ENCODE measurements at places on chromosomes 16 and 17.

DNA sequence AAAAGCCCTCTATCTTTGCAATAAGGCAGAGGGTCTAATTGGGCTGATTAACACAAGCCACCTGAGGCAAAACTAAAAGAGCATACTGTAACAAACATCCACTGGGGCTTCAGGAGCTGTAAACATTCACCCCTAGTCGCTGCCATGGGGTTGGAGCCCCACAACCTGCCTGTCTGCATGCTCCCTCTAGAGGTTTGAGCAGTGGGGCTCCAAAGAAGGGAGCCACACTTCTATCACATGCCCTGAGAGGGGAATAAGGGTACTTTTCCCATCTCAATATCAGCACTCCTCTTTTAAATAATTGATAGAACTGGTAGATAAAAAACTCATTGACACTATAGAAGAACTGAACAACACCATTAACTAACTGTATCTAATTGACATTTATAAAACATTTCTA is 130.1 kb upstream of the COX10 start:
- H3K27ac ChIP-seq, result no peak overlapping the region
- H3K27me3 ChIP-seq, result no peaks in the 10 kb centered on the region
- no peak for DNase-seq
- H3K4me1 ChIP-seq, result no peaks in the 10 kb centered on the region
- H3K36me3 ChIP-seq, result peaks cover 10% of the 10 kb centered on the region

DNA sequence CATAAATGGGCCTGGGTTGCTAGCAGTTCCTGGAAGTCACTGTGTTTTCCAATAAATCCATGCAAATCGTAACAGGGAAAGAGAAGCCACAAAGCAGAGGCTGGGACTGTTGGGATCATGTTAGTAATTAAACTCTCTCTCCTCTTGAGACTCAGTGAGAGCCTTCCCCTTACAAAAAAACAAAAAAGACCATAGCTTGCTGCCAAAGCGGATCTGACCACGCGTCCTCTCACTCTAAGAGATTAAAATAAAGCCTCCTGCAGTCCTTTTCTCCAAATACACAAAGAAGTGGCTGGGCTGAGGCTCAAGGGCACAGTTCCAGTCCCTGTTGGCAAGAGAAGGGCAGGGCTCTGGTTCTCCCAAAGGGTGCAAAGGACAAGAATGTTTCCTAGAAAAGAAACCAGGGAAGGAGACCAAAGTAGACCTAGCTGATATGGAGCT is 38.5 kb downstream of the PIGL start:
- no peak for DNase-seq
- peaks cover 4% of the 10 kb centered on the region for H3K36me3 ChIP-seq
- no peaks in the 10 kb centered on the region for H3K27me3 ChIP-seq
- H3K27ac ChIP-seq, result no peak overlapping the region
- no peak overlapping the region for H3K4me3 ChIP-seq
- peaks cover 11% of the 10 kb centered on the region for H3K4me1 ChIP-seq

DNA sequence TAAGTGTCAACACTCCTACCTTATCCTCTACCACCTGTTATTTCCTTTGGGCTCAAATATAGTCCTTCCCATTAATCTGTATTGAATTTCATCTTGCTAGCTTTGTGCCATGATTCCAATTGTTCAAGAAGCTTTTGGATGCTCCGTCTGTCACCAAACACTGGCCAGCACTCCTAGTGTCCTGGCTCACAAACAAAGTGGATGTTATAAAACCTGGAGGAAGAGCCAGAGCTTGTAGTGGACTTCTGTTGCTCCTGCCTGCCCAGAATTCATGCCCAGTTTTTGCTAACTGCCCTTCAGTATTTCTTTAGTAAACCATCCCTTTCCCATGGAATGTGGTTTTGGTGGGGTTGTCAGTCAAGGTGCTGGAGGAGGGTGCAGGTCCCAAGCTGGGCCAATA is 77.2 kb upstream of the HS3ST2 start:
- no peak for DNase-seq
- H3K27ac ChIP-seq, result no peak overlapping the region
- no peaks in the 10 kb centered on the region for H3K4me1 ChIP-seq
- peaks cover 14% of the 10 kb centered on the region for H3K27me3 ChIP-seq
- H3K36me3 ChIP-seq, result no peaks in the 10 kb centered on the region
- H3K4me3 ChIP-seq, result no peak overlapping the region

DNA sequence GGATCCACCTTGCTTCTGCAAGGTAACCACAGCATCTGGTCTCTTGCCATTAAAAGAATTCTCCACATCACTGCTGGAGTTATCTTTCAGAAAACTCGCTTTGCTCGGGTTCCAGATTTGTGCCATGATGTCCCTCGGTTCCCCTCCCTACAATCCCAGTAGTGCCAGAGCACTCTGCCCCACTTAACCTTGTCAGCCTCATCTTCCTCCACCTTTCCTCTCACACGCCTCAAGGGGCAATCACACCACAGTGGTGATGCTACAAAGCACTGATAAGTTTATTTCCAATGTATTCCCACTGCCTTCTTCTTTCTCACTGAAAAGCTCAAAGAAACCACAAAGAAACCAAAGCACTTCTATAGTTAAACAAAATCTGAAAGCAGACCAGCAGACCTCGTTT is 11.4 kb upstream of the CDRT4 start:
- H3K27ac ChIP-seq, result no peak overlapping the region
- H3K27me3 ChIP-seq, result no peaks in the 10 kb centered on the region
- peaks cover 3% of the 10 kb centered on the region for H3K36me3 ChIP-seq
- H3K4me1 ChIP-seq, result no peaks in the 10 kb centered on the region
- DNase-seq, result no peak

DNA sequence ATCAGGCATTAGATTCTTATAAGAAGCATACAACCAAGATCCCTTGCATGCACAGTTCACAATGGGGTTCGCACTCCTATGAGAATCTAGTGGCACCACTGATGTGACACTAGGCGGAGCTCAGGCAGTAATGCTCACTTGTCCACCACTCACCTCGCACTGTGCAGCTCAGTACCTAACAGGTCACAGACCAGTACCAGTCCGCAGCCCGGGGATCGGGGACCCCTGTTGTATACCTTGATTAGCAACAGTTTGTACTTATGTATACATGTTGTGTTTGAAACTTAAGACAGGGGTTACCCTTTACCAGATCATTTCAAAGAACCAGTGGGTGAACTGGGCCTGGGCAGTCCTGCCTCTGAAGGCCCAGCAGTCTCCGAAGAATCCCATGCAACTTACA is 103.7 kb downstream of the PMP22 start:
- H3K36me3 ChIP-seq, result no peaks in the 10 kb centered on the region
- H3K4me1 ChIP-seq, result no peaks in the 10 kb centered on the region
- no peak overlapping the region for H3K27ac ChIP-seq
- DNase-seq, result no peak

DNA sequence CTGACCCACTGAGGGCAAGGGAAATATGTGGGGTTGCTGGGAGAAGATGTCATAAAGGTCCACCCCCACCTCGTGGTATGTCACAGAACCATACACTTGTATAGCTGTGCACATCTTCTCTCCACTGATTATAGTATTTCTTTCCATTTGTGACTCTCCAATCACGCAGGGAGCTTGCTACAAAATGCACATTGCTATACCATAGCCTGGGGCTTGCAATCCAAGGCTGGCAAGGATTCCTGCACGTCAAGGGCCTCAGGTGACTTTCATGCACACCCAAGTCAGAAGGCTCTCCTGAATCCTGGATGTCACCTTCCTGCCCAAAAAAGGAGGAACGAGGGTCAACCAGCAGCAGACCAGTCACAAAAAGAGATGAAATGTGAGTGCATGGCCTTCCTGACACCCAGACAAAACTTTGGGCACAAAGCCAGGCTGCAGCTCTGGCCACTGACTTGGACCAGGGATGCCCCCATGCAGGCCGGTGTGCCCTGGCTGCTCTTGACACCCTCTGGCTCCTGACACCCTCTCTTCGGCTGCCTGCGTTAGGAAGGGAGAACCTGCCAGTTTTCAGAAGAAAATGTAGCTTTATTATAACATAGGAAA is 12.1 kb downstream of the TBC1D26 start:
- no peaks in the 10 kb centered on the region for H3K36me3 ChIP-seq
- DNase-seq, result no peak
- peaks cover 4% of the 10 kb centered on the region for H3K27me3 ChIP-seq
- H3K4me3 ChIP-seq, result no peak overlapping the region
- no peaks in the 10 kb centered on the region for H3K4me1 ChIP-seq

GRCh38 chr17:8477715-8478441 is 42.2 kb downstream of the NDEL1 start:
- H3K4me1 ChIP-seq, result no peaks in the 10 kb centered on the region
- peaks cover 55% of the 10 kb centered on the region for H3K36me3 ChIP-seq
- no peak overlapping the region for H3K27ac ChIP-seq
- no peak overlapping the region for H3K4me3 ChIP-seq
- DNase-seq, result no peak

DNA sequence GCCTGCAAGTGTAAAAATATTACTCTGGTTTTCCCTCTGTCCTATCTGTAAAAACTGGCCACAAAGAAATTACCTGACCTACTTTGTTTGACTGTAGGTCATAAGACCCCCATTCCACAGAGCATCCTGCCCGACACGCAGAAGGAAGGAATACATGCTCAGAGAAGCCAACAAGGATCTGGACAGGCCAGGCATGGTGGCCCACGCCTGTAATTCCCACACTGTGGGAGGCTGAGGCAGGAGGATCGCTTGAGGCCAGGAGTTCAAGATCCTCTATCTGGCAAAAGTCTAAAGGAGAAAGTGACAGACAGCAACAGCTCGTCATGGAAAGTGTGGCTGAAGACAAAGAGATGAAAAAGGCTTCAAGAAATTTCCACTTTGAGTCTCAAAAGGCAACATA is 78.2 kb upstream of the RNU2-1 start:
- H3K4me1 ChIP-seq, result peaks cover 9% of the 10 kb centered on the region
- H3K4me3 ChIP-seq, result no peak overlapping the region
- H3K27me3 ChIP-seq, result no peaks in the 10 kb centered on the region
- no peak for DNase-seq

GRCh38 chr16:64352246-64352645 is 769.6 kb downstream of the CDH11 start:
- no peak overlapping the region for H3K27ac ChIP-seq
- H3K4me3 ChIP-seq, result no peak overlapping the region
- H3K36me3 ChIP-seq, result no peaks in the 10 kb centered on the region
- DNase-seq, result no peak

- H3K27me3 ChIP-seq, result no peaks in the 10 kb centered on the region
- H3K36me3 ChIP-seq, result peaks cover 3% of the 10 kb centered on the region
- DNase-seq, result peak; percentile 62
Measured at GRCh38 chr17:80663781-80664206, 119.2 kb downstream of the RPTOR start.

GRCh38 chr17:77214743-77215142 is 74.0 kb downstream of the SEC14L1 start:
- no peak overlapping the region for H3K4me3 ChIP-seq
- H3K27ac ChIP-seq, result no peak overlapping the region
- H3K36me3 ChIP-seq, result peaks cover 36% of the 10 kb centered on the region

DNA sequence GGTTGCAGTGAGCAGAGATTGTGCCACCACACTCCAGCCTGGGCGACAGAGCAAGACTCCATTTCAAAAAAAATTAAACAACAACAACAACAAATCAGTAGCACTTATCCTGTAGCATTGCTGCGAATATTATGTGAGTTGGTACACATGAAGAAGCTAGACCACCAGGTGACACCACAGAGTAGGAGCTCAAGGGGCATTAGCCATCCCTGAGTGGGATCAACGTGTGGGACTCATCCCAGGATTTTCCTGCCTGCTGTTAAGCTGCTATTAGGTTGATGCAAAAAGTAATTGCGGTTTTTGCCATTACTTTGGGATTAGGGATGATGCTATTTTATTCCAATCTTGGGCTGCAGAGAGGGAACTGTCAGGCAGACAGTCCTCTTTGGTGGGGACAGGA is 47.2 kb downstream of the OTOA start:
- H3K4me1 ChIP-seq, result peaks cover 8% of the 10 kb centered on the region
- H3K27ac ChIP-seq, result no peak overlapping the region
- H3K27me3 ChIP-seq, result no peaks in the 10 kb centered on the region
- H3K36me3 ChIP-seq, result no peaks in the 10 kb centered on the region

DNA sequence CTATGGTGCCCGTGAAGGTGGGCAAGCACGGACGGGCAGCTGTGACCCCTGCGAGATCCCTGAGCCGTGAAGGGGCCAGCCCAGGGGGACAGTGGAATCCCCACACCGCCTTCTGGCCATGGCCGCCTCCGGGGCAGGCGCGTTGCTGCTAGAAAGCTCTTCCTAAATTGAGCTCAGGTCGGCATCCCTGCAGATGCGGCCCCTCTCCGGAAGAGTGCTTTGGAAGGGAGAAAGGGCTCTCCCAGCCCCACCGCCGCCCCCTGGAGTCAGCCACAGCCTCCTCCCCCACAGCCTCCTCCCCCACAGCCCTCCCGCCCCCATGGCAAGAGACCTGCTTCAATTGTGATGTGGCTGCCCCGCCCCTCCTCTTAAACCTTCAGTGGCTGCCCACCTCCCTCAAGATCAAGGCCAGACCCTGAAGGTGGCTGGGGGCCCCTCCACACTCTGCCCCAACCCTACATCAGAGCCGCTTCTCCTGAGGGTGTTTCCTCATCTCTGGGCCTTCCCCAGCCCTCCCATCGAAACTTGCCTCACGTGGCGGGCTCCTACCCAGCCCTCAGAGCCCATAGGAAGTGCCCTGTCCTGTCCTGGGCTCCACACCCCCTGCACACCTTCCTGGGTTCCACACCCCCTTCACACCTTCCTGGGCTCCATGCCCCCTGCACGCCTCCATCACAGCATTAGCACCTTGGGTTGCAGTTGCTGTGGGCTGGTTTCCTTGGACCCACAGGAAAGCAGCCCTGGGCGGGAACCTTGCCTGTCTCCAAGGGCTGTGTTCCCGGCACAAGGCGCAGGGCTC is 5.5 kb upstream of the CBFA2T3 start:
- no peak for DNase-seq
- no peak overlapping the region for H3K4me3 ChIP-seq
- no peak overlapping the region for H3K27ac ChIP-seq
- peaks cover 4% of the 10 kb centered on the region for H3K27me3 ChIP-seq

DNA sequence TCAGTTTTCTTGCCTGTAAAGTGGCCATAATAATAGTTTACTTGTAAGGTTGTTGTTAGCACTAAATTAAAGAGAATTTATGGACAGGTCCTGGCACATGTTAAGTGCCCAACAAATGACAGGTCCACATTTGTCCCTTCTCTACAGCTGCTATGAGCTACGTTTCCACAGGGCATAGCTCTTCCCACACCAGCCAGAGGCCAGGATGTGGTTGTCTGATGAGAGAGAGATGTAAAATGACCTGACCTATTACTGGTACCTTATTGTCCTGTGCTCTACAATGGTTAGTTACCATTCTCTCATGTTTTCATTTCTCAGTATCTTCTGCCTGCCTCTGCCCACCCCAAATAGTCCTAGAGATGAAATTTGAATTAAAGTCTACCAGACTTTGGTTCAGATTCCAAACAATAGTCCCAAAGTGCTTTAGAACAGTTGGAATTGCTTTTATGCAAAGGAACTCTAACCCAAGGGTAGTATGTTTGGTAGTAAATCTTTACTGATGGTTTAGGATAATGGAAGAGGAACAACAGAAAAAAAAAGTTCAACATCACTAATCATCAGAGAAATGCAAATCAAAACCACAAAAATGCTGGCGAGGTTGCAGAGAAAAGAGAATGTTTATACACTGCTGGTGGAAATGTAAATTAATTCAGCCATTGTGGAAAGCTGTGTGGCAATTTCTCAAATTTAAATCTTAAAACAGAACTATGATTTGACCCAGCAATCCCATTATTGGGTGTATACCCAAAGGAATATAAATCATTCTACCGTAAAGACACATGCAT is 57.1 kb upstream of the ANKFN1 start:
- H3K4me1 ChIP-seq, result no peaks in the 10 kb centered on the region
- H3K36me3 ChIP-seq, result no peaks in the 10 kb centered on the region
- H3K4me3 ChIP-seq, result no peak overlapping the region
- peaks cover 6% of the 10 kb centered on the region for H3K27me3 ChIP-seq
- no peak overlapping the region for H3K27ac ChIP-seq
